ENCODE measurements at places on chromosomes 11 and 22.

GRCh38 chr11:98835335-98835734 lies 185.4 kb upstream of the CNTN5 start:
- DNase-seq, result no peak

GRCh38 chr22:40898850-40899357 lies 37.0 kb upstream of the DNAJB7 start:
- DNase-seq, result no peak

DNA sequence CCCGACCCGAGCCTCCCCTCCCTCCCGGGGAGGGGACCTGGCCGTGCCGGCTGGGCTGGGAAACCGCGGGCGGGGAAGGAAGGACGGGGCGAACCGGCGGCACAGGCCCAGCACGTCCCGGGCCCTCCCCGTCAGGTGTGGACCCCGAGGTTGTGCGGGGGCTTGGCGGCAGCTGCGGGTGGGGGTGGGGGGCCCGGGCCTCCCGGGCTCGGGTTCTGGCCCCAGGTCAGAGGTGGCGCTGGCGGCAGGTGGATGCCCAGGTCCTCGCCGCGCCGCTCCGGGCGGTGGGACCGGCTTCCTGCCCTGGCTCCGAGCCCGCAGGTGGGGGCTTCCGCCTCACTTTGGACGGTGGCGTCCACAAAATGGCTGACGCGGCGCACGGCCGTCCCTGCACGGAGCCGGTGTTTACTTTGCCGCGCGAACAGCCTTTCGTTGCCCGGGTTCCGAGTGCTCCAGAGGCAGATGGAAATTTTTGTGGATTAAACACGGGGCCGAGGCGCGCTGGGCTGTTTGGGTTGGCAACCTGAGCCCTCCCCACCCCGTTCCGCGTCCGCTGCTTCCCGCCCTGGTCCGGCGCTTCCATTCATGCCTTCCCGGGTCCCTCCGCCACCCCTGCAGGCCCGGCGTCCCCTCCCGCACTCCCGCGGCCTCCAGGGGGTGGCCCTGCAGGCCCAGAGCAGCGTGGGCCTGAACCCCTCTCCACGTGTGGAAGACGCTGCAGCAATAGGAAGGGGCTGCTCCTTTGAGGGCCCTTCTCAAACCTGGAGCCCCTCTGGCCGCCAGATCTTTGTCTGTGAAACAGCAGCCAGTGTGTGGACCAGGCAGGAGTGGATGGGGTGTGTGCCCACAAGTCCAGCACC lies 92.0 kb upstream of the KCNQ1OT1 start:
- DNase-seq, result no peak

DNA sequence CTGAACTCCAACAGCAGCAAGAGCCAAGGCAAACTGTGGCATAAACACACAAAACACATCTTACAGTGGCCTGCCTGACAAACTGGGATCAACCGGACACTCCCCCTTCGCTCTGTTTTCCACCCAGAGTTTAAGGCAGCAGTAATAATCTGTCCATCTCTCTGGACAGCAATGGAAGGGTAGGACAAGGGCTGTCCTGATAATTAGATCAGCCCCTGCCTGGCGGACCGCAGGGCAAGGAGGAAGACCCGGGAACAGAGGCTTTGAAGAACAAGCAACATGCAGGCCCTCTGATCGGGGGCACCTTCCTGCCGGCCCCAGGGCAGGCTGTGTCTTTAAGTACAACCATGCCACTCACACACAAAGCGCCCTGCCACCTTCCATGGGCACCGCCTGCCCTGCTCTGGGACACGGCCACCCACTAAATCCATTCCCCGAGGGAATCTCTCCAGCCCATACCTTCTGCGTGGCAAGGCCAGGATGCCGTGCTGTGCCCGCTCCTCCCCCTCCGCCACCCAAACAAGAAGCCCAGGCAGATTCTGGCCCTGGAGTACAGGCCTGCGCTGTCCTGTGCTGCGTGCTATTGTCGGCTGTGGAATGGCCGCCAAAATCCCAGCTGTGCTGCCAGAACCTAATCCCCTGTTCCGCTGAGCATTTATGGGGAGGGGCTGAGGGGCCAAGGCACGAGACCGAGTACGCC lies 38.8 kb downstream of the NUMA1 start:
- no peak for DNase-seq

GRCh38 chr11:133249065-133249464 lies 283.2 kb downstream of the OPCML start:
- no peak for DNase-seq

- DNase-seq, result no peak
Observed at GRCh38 chr22:36753120-36753802, 22.7 kb downstream of the IFT27 start.

DNA sequence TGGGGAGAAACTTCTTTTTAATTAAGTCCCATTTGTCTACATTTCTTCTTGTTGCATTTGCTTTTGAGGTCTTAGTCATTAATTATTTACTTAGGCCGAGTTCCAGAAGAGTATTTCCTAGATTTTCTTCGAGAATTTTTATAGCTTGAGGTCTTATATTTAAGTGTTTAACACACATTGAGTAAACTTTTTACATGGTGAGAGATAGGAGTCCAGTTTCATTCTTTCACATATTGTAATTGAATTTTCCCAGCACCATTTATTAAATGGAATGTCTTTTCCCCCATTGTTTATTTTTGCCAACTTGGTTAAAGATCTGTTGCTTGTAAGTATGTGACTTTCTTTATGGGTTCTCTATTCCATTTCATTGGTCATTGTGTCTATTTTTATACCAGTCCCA lies 1344.0 kb upstream of the RAG2 start:
- no peak for DNase-seq

- peak; percentile 21 for DNase-seq
Observed at GRCh38 chr22:28442264-28442710, 237.4 kb downstream of the TTC28 start.

- no peak for DNase-seq
Observed at GRCh38 chr11:109606256-109606655, 184.3 kb downstream of the C11orf87 start.

- DNase-seq, result no peak
Observed at GRCh38 chr22:45688600-45689080, 17.0 kb downstream of the ATXN10 start.

All from stimulated activated CD4-positive, alpha-beta T cell treated with anti-CD3 and anti-CD28 coated beads, Interleukin-1b, Interleukin-23, amount 100 ng/mL, for 1 hour (primary cell).